ENCODE measurements at places on chromosomes 6 and 20. TPM values are rescaled to one million over a fixed set of nuclear protein-coding genes. Genes with fewer than 3 reads are reported as not detected.

The RAD21L1 gene
- polyA plus RNA-seq: not detected

The CEBPB gene
- polyA plus RNA-seq: 43.6 TPM

The ANKRD66 gene
- not detected for polyA plus RNA-seq

The B3GAT2 gene
- polyA plus RNA-seq: 0.03 TPM

The C6orf15 gene
- polyA plus RNA-seq: not detected
